Cortex of kidney (tissue), 1 donor: ENCODE measurements at places on chromosomes 3 and 15.

DNA sequence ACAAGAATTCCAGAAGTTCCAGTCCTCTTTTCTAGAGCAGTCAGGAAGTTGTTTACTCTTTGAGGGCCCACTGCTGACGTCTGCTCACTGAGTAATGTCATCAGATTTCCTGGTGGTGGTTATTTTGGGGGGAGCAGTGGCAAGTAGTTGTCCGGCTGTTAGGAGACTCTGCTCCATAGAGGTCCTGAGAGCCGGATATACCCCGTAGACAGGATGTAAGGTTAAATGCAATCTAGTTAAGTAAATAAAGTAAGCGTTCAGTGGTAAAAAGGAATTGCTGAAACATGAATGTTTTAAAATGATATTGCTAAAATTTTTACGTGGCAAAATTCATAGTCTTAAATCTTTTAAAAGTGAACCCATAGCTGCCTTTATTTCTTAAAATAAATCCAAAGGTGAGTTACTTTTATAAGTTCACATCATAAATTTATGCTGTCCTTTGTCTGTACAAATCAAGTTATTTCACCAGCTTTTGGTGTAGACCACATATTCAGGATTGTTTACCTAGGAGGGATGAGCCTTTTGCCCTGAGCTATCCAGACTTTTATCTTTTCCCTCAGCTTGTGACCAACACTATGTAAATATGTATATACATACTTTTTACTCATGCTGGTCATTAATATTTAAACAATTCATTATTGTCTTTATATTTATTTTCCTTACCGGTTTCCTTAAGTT, 65.8 kb downstream of the PDE8A start:
- DNase-seq: no peak

DNA sequence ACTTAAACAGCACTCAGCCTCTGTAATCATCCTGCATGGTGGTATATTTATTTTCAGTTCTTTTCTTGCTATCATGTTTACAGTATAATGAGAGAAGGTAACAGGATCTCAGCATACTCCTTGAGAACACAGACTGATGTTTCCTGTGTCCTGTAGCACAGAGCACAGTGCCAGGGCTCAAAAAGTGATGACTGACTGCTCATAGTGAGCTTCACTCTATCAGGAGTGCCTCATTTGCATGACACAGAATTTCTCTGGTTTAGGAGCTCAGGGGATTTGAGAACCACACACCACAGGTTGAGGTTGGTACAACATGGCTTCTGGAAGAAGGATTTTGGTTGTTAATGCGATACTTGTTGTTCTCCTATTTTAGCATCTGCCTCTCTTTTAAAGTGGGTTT, 68.5 kb upstream of the SLC2A2 start:
- no peak for DNase-seq

DNA sequence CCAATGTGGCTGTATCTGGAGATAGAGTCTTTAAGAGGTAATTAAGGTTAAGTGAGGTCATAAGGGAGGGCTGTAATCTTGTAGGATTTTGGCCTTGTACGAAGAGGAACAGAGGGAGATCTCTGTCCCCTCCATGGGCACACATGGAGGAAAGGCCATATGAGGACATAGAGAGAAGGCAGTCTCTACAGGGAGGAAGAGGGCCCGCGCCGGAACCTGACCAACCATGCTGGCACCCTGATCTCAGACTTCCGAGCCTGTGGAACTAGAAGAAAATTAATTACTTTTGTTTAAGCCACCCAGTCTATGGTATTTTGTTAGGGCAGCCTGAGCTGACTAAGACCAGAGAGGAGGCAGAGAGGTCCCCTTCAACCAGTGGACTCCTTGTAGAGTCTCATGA, 17.7 kb upstream of the MRPS22 start:
- no peak for DNase-seq

- no peak for DNase-seq
These were observed 32.0 kb upstream of the CASR start for GRCh38 chr3:122151480-122151879.

- DNase-seq: no peak
These were observed 52.3 kb downstream of the PGPEP1L start for GRCh38 chr15:98955331-98955730.

GRCh38 chr3:124424396-124424795, 305.9 kb upstream of the UMPS start:
- DNase-seq: no peak

DNA sequence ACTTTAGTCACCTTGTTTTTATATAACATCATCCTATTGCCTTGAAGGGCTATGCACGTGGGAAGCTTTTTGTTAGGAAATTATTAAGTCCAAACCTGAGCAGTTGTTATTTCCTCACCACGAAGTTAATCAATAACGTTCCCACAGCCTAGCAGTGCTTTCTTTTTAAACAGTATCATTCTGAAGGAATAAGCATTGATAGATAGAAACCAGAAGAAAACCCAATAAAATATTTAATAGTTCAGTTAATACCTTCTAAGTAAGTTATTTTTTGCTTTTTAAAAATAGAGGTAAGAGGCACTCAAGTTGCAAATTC, 149.3 kb downstream of the KCNMB2 start:
- no peak for DNase-seq

DNA sequence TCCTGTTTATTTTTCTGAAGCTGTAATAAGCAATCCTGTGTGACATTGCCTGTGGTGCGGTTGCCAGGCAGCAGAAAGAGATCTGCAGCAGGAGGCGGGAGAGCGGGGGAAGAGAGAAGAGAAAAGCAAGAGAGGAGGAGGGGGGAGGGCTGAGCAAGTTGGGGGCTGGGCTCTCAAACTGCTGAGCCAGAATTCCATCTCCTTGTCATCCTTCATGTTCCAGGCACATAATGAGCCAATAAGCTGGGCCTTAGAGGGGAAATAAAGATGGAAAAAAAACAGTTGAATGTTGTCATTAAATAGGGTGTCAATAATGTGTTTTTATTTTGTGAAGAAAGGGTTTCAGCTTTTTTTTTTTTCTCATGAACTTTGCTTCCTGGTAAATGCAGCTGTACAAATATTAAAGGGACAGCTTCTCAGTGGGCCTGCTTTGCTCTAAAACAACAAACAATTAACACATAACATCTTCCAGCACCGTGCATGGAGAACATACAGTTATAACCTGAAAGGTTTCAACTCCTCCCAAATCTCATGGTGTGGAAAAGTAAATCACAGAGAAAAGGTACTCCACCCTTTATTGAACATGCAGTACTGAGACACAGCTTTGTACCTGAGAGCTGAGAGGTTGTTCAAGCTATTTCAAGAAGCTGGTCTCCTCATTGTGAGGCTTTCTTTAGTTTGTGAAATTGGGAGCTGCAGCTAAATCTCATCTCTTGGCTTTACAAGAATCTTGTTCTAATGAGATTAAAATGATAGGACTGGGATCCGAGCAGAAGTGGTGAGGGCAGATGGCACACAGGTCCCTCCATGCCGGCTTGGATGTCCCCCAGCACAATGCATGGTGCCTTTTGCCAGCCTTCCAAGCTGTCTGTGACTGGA, 451.1 kb upstream of the KCNMB2 start:
- DNase-seq: no peak

GRCh38 chr15:55037071-55037470, 159.7 kb downstream of the RSL24D1 start:
- no peak for DNase-seq

- DNase-seq: no peak
These were observed 19.0 kb upstream of the HTR3E start for GRCh38 chr3:184077881-184078280.

GRCh38 chr3:179806177-179806576, 153.3 kb downstream of the USP13 start:
- no peak for DNase-seq

- DNase-seq: no peak
These were observed 38.3 kb downstream of the SAXO2 start for GRCh38 chr15:82300883-82301282.

DNA sequence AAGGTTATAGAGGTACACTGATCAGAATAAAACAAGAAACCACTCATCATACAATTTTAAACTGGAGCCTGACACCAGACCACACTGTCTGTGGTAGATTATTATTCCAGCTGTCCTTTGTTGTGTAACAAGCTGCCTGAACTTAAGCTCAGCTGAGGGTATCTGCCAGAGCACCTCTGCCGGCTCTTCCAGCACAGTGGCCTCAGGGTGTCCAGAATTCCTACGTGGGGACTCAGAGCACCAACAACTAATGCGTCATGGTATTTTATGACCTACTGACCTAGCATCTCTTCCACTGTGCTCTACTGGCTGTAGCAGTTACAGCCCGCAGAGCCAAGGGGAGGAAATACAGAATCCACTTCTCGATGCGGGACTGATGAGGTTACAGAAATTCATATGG, 15.6 kb upstream of the RAF1 start:
- no peak for DNase-seq

DNA sequence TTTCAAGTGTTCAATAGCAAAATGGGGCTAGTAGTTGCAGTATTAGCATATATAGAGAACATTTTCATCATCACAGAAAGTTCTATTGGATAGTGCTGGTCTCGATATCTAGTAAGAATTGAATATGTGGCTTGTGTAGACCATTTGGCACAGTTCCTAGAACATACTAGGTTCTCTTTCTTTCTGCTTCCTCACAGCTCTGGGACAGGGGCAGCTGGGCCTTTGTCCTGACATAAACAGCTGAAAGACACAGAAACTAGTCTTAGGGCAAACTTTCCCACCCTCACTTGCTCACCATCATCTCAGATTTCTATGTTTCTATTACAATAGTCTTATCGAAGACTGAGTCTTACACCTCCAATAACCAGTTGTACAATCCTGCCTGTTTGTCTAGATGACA, 63.7 kb upstream of the DLG1 start:
- DNase-seq: no peak

DNA sequence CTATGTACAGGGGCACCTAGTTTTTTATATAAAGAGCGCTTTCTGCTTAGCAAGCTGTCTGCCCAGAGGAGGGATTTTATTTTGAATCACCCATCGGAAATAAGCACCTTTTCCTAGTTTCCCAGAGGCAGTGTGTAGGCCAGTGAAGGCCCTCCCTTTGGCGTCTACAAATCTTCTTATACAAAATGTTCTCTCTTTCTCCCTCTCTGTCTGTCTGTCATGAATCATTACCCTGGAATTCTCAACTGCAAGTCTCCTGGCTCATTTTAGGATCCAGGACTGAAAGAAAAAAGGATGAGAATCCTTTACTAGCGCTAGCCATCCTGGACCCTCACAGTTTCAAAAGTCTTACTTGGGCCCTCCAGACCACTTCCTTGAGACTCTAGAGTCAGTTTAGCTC, 728.1 kb downstream of the OTOL1 start:
- no peak for DNase-seq

- DNase-seq: no peak
These were observed 40.0 kb downstream of the MUC4 start for GRCh38 chr3:195771646-195772300.

DNA sequence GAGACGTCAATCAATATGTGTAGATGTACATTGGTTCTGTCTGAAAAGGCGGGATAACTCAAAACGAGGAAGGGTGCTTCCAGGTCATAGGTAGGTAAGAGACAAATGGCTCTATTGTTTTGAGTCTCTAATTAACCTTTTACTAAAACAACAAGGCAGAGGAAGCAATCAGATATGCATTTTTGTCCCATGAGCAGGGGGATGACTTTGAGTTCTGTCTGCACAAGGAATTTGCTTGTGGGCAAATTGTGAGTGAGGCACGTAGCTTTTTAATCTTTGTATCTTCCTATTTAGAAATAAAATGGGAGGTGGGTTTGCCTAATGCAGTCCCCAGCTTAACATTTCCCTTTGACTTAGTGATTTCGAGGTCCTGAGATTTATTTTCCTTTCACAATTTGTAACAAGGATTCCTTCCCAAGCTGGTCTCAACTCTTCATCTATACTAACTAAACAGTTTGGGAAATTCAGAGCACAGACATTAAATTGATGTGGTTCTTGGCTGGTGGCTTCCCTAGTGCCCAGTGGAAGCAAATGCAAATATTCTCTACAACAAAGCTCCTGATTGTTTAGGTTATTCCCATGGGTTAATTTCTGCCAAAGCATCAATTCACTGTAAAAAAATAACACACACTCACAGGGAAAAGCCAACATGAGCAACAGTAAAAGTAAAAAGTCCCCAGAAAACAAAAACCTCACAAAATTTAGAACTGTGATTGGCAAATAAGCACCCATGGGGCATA, 738.8 kb upstream of the SGO1 start:
- DNase-seq: no peak

DNA sequence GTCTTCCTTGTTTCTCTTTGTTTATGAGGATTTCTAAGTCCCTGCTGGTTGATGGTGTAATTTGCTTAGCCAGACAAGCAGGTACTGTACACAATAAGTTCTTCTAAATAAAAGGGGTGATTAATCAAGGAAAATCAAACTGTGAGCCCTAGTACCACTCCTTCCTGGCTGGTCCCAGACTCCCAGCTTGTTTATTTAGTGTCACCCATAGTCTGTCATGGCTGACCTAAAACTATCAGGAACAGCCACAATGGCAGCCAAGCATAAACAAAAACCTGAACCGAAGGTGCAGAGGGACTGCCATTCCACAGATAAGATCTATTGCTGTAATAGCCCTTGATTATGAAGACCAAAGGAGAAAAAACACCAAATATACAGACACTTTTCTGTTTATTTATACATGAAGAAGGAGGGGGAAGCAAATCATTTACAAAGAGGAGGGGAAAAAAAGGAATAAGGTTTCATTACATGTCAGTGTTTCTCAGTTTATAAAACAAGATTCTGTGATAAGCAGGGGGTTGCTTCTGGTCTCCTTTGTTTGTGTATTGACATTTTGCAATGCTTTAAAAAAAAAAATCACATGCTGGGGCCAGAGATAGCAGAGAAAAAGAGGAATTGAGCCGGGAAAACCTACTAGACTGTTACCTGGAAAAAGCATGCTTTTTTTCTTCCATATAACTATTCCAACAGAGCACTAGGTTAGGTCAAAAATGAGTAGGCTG, 182.4 kb upstream of the DPH6 start:
- DNase-seq: no peak

DNA sequence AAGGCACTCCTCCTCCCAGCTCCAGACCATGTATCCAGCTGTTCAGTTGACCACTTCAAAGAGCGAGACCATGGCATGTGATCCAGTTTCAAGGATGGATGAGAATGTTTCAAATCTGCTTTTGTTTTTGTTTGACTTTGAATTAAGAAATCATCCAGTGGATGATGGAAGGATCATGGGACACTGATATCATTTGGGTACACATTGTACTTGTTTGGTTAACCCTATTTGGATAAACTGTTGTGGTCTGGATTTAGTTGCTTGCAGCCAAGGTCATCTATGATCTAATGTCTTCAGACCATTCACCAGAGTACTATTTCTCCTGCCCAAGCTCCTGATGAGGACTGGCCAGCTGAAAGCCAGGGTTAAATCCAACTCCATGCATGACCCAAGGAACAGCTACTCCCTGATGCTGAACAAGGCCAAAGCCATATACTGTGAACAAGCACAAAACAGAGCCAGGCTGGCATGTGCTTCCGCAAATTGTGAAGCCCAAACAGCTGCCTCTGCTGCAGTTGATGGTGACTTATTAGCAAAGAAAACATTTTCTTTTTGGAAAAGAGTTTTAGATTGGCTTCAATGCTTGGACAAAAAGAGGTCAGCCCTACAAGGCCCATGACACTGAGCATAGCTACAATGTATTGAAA, 5.2 kb upstream of the ADAMTS17 start:
- DNase-seq: no peak

GRCh38 chr3:89446593-89446992, 339.2 kb downstream of the EPHA3 start:
- no peak for DNase-seq

- DNase-seq: no peak
These were observed 317.8 kb downstream of the SHQ1 start for GRCh38 chr3:72530426-72530825.

GRCh38 chr3:13149330-13150108, 76.3 kb upstream of the IQSEC1 start:
- DNase-seq: no peak
